A172 (cell line): ENCODE measurements at places on chromosomes 3 and 15. TPM values are rescaled to one million over a fixed set of nuclear protein-coding genes. Genes with fewer than 3 reads are reported as not detected.

DNA sequence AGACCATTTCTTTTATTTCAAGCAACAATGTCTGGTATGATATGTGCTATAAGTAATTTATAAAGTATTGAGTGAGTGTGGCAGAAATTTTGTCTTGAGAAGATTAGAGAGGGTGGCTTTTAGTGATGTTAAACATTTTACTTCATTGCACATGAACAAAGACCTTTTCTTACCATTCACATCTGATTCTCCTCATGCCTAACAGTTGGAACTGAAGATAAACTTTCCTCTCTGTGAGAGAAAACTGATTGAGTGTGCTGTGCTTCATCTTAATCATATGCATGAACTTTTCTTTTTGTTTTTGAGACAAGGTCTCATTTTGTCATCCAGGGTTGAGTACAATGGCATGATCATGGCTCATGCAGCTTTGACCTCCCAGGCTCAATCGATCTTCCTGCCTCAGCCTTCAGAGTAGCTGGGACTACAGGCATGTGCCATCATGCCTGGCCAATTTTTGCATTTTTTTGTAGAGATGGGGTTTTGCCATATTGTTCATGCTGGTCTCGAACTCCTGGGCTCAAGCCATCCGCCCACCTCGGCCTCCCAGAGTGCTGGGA is 377.7 kb upstream of the GOLIM4 start:
- DNase-seq, result no peak

DNA sequence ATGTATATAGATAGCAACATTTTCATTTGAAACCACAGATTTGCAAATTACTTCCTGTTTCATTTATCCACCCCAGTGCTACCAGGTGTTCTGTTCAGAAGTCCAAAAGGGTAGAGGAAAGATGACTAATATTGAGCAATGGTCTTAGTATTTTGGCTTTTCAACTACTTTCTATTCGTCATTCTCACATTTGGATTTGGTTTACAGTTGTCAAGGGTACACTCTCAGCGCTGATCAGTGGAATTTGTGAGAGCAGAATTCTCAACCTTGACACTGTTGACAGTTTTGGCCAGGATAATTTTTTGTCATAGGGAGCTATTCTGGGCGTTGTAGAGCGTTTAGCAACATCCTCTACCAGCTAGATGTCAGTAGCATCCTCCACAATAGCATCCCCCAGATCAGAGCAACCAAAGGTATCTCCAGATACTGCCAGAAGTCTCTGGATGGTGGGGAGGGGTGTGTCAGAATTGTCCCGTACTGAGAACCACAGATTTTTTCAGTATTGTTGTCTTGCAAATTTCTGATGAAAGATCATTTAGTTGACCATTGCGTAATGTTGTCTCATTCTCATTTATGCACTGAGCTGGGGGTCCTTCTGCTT is 4.2 kb downstream of the HMCES start:
- DNase-seq, result no peak

- DNase-seq, result no peak
These were observed 148.9 kb upstream of the THBS1 start for GRCh38 chr15:39432026-39432425.

RYR3 gene
- not detected in 2 replicates for total RNA-seq

DNA sequence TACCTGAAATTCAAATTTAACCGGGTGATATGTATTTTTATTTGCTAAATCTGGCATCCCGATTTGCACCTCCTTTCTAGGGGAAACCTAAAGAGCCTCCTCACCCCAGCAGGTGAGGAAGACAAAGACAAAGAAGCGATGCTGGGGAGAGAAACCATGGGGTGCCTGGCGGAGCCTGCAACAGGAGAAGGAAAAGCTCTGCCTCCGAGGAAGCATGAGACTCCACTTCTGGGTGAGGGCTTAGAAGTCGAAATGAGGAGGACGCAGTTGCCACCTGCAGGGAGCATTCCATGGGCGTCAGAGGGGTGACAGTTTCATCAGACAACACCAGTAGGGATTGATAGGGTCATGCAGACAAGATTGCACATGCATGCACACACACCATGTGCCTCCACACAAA is 30.5 kb upstream of the LYZL4 start:
- DNase-seq, result no peak

ERICH6 gene
- not detected in 2 replicates for total RNA-seq

- peak; percentile 87 for DNase-seq
These were observed 219.8 kb downstream of the CTNNB1 start for GRCh38 chr3:41418961-41419691.

GRCh38 chr15:38864122-38864521 is 299.5 kb upstream of the RASGRP1 start:
- no peak for DNase-seq

SLC24A5 gene
- total RNA-seq, result not detected in 2 replicates

DNA sequence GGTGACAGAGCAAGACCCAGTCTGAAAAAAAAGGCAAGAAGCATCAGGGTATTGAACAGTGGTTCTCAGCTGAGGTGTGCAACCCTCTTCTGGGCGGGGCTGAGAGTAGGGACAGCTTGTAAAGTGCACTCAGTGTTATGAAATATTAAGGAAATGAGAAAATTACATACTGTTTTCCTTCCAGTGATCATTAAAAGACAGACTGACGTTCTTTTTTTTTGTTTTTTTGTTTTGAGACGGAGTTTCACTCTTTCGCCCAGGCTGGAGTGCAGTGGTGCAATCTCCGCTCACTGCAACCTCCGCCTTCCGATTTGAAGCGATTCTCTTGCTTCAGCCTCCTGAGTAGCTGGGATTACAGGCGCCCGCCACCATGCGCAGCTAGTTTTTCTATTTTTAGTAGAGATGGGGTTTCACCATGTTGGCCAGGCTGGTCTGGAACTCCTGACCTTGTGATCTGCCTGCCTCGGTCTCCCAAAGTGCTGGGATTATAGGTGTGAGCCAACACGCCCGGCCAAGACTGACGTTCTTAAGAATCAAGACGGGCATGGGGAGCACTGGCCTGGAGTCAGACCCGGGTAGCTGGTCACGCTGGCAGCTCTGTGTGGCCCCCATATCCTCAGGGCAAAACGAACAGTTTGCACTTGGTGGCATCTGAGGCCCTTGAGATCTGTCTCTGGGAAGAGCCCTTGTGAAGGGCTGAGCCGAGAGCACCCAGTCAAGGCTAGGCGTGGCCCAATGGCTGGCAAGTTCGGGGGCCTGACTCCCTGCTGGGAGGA is 11.4 kb downstream of the MAN2A2 start:
- DNase-seq, result no peak

GRCh38 chr3:195609229-195609628 is 25.5 kb upstream of the APOD start:
- DNase-seq, result no peak

DNA sequence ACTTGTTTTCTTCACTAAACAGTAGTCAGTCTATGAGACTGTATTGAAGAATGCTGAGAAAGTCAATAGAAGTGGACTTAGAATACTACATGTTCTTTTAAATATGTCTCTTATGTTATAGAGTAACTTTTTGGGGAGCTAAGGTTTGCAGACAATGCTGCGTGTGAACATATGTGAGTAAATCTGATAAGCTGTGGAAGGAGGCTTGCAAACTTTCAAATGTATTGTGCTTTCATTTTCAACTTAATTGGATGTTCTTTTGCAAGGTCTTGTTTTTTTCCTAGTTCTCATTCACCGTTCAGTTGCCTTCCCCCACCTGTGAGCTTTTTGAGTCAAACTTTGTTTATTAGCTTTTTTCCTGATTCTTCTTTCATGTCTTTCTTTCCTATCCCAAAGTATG is 176.2 kb downstream of the LPP start:
- DNase-seq, result no peak

- no peak for DNase-seq
These were observed 868.8 kb downstream of the NTRK3 start for GRCh38 chr15:87387766-87388165.

DNA sequence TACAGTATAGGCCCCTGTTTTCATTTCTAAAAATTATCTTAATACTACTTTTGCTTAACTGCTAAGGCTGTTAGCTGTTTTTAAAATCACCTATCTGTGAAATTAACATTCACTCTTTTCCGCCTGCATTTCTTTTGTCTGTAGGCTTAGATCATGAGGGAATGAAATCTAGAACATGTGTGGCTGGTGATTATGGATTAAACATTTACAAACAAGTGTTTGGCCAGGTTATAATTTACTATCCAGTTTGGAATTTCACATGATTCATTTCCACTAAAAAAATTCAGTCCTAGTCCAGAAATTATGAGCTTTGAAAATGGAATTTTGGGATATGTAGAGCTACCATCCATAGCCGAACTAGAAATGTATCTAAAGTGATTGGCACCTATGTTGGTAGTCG is 39.1 kb downstream of the GOLM2 start:
- no peak for DNase-seq

- DNase-seq, result peak; percentile 12
These were observed 1.8 kb downstream of the UBE2E1 start for GRCh38 chr3:23807424-23808015.

DNA sequence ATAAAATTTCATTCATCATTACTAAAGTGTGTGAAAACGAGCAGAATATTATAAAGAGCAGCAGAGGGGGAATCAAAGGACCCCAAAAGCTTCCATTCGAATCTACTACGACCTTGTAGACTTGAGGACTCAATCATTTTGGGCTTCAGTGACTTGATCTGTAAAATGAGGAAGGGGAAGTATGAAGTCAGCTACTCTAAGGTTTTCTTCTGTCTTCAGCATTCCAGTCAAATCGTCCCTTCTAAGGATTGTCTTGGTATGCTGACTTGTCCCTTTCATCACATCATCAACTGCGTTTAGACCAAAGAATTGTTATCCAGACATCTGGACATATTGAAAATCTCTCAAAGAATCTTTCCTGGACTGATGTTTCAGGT is 44.8 kb downstream of the PLD1 start:
- no peak for DNase-seq

GRCh38 chr15:72199721-72200212 is 2.2 kb upstream of the GRAMD2A start:
- DNase-seq, result peak; percentile 76

DNA sequence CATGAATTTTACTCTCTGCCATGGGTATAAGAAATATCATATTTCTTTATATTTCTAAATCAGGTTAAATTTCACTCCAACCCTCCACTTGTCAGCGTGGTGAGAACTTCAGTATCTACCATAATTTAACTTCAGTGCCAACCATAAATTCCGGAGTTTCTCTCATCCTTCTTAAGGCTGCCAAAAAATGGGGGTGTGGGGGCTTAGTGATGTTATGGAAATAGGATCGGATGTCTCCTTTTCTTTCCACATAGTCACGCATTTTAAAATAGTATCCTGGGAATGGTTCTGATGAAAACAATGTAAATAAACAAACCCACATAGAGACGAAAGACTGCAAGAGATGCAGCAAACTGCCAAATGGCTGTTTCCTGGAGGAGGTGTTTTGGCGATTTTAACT is 12.9 kb upstream of the FAM3D start:
- DNase-seq, result no peak

DNA sequence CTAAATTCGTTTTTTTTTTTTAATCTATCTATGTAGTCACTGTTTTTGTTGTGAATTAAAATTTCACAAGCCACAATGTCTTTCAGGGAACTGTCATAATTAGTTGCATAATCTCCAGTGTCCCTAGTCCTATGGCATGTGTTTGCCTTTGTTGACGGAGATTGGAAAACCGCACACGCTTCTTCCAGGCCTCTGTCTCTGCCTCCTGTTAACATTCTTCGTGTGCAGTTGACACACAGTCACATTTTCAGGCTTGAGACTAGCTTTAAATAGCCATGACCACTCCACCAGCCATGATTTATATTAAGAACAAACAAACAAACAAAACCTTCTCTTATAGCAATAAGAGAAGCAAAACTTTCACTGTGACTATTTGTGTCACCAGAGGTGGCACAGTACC is 139.8 kb downstream of the DUT start:
- DNase-seq, result no peak

P2RY1 gene
- total RNA-seq, result 0.19 TPM in 1 of 2 replicates, not detected in the other

DNA sequence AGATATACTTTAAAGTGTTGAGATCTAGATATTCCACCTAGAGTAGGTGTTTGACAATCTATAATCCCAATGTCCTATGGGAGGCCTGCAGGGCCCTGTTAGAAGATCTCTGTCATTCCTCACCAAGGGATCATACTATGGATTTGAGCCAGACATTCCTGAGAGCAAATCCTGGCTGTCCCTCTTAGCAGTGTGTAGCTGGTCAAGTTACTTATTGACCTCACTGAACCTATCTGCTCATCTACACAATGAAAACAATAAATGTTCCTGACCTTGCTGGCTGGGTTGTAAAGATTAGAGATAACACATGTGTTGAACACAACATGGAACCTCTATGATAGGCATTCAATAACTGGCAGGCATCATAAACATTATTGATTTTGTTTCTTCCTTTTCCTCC is 265.6 kb upstream of the ATP11B start:
- no peak for DNase-seq

CCR4 gene
- total RNA-seq, result not detected in 2 replicates

GRCh38 chr3:149575213-149575960 is 82.4 kb downstream of the WWTR1 start:
- DNase-seq, result peak; percentile 97

GRCh38 chr3:187236962-187237361 is 39.7 kb downstream of the RTP1 start:
- DNase-seq, result no peak

DNA sequence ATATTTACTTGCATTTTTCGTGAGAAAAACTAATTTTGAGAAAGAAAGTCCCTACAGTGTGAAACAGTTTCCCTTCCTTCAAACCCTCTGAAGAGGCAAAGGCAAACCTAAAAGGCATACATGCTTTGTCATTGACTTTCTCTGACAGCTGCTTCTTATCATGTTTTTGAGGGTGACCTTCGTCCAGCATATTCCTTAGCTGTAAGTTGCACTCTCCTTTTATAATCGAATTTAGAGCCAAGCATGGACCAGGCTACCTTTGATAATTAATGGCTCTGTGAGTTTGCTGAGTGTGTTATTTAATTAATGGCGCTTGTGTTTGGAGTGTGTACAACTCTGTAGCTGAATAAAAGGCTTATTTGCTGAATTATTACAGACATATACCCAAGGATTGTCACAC is 684.2 kb upstream of the CFAP20DC start:
- no peak for DNase-seq
